ENCODE measurements at places on chromosomes 16 and 17. TPM values are rescaled to one million over a fixed set of nuclear protein-coding genes. Genes with fewer than 3 reads are reported as not detected.
A peak's percentile ranks its signal among the peaks of the same experiment; 100 is the strongest.

The TSPAN10 gene
- total RNA-seq, result 0.75 TPM

The SSTR5 gene
- total RNA-seq, result not detected

The RDM1 gene
- 7.9 TPM for total RNA-seq

DNA sequence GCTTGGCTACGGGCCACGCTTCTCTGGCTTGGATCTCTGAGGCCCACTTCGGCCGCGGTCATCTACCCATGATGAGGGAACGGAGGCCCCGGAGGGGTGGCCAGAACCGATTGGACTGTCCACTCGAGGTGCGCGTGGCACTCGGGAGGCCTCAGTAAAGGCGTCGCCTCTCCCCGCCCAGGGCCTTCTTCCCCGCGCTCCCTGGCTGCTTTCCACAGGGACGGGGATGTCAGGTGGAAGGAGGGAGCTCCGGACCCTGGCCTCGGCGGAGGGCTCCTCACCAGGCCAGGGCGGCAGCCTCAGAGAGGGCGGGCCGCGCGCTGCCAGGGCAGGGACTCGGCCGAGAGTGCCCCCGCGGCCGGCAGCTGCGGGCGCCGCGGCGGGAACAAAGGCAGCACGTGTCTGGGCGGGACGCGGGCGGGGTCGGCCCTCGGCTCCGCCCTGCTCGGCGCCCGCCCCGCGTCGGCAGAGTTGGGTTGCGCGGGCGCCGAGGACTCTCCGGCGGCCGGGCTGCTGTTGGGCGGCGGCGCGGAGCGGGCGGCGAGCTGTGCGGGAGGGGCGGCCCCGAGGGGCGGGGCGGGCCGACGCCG lies 587 bp upstream of the CDK5R1 start:
- peak; percentile 67 for DNase-seq

GRCh38 chr17:32976131-32976530 lies 15.5 kb upstream of the SPACA3 start:
- no peak for DNase-seq
